ENCODE measurements at places on chromosomes 13 and 19.

DNA sequence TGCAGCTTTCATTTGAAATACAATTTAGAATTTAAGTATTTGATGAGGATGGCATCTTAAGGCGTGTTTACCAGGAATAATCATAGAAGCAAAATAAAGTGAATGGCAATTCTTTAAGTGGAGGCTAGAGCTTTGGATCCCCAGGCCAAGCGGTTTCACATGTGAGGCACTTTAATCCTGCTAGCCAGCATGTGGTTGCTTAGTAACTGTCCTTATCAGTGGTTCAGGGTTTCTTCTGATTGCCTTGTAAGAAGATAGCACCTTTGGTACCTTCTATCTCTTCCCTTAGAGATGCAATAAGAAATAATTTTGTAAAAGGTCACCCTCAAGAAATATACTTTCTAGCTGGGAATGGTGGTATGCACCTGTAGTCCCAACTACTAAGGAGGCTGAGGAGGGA is 38.9 kb upstream of the SERP2 start:
- no peak for DNase-seq

- no peak for DNase-seq
These were observed 4.1 kb downstream of the ACP4 start for GRCh38 chr19:50794074-50794875.

DNA sequence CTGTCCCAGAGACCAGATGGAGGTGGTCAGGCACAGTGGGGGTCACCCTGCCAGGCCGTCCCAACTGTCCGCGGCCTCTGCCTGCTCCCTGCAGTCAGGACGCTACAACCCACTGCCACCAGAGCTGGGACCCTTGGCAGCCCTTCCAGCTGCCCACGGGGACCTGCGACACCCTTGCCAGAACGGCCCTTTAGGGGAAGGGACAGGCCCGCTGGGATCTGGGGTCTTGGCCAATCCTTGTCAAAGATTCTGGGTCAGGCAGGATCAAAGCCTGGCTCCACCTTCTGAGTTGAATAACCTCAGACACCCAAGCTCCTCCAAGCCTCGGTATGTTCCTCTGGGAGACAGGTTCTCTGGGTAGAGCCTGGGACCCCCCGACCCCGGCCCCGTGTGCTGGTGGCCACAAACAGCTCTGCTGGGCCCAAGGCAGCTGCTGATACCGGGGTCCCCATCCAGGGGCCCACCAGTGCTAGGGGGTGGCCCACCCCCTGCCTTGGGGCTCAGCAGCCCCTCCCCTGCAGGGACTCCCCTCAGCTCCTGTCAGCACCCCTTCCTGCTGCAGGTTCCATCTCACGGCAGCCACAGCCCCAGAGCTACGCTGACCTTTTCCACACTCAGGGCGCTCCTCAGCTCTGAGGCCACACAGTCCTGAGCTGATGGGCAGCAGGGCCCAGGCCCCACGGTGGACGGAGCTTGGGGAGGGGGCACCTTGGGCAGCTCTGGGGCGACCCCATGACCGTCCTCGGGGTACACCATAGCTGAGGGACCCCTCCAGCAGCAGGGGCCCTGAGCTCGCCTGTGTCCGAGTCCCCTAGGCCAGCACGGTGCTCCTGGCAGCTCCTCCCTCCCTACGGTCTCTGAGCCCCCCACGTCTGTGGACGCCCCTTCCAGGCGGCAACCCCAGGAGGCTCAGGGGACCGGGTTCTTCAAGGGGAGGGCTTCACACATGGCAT is 18.4 kb downstream of the SBNO2 start:
- no peak for DNase-seq

- DNase-seq = no peak
These were observed 1.5 kb upstream of the FTL start for GRCh38 chr19:48963371-48964204.

GRCh38 chr19:7742991-7743390 is 4.3 kb downstream of the CD209 start:
- no peak for DNase-seq

DNA sequence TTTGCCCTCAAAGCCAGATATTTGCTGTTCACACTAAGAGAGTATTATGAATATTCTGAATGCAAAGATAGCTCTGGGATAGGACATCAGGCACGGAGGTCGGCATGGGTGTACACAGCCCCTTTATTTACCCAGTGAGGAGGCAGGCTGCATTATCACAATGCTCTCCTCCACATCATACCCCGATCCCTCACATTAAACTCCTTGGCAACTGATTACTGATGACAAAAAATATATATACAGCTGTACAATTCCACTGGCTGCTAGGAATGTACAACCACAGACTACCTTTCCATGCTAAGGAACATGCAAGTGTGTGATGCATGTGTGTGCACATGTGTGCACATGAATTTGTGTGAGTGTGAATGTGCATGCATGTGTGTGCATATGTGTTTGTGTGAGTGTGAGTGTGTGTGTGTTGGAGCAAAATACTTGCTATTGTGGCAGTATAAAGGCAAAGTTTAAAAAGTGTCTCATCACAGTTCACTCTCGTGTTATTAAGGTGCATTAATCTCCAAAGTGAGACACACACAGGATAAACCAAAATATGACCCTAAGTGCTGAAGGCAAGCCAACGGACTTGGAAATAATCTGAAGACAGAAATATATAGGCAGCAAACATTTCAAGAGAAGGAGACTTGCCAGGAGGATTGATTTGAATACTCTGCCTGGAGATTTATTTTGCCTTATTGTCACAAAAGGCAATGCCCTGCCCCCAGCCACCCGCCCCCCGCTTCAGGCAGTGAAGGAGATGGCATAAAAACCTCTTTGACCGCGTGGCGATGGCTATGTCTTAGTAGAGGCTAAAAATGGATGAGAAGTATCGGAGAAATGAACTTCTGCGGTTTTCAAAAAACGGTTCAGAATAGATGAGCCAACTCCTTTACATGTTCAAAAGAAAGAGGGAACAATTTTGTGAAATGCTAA is 274.8 kb downstream of the TSHZ3 start:
- DNase-seq = no peak

- DNase-seq = no peak
These were observed 576 bp downstream of the APBA3 start for GRCh38 chr19:3760871-3761361.

DNA sequence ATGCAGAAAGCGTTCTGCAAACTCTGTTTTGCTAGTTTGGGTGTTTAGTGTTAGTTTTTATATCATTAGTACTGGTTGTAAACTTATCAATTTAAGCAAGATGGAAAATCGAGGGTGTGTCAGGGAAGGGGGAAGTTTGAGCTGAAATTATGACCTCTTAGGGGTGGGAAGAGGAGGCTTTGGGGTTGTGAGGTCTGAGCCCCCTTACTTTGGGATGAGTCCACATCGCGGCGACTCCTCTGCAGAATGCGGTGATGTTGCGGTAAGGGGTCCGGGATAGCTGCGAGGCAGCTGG is 743 bp upstream of the NDUFS7 start:
- no peak for DNase-seq

- DNase-seq = no peak
These were observed 17.7 kb upstream of the OVOL3 start for GRCh38 chr19:36093146-36093662.

GRCh38 chr13:50243931-50244330 is 228.7 kb downstream of the KCNRG start:
- no peak for DNase-seq

DNA sequence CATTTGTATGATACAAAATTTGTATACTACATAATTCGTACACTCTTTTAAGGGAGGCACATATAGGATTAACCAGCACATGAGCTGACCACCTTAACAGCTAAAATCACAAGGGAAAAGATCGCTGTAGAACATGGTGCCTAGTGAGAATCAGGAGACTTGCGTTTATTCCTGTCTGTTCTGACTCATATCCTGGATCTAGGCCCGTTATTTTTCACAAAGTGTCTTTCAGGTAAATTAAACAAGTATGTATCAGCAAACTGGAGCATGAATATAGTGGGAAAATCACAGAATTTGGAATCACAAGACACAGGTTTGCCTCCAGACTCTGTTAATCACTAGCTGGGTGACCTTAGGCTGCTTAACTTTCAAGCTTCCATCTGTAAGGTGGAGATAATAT is 47.5 kb upstream of the ESD start:
- DNase-seq = no peak

DNA sequence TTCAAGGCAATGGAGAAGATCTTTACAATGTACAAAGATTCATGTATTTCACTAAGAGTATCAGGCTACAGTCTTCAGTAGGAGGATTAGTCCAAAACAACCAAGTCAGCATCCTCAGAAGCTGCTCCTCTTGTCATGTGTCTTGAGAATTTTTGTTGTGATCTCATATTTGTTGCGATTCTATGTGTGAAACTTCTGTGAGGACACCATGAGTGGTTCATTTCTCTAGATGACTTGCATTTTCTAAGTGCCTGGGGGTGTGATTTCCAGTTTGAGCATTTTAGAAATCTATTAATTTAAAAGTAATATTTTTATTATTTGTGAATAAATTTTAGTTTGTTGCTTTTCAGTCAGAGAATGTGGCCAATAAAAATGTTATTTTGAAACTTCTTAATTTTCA is 94.5 kb downstream of the RAP2A start:
- DNase-seq = no peak

GRCh38 chr19:45123440-45123850 is 30.5 kb downstream of the PPP1R37 start:
- DNase-seq = no peak

GRCh38 chr13:109862627-109863026 is 76.2 kb upstream of the IRS2 start:
- DNase-seq = no peak
